Stimulated activated CD8-positive, alpha-beta memory T cell treated with anti-CD3 and anti-CD28 coated beads, Interleukin-4, amount 100 ng/mL, for 1 hour (primary cell): ENCODE measurements at places on chromosomes 3 and 15.

DNA sequence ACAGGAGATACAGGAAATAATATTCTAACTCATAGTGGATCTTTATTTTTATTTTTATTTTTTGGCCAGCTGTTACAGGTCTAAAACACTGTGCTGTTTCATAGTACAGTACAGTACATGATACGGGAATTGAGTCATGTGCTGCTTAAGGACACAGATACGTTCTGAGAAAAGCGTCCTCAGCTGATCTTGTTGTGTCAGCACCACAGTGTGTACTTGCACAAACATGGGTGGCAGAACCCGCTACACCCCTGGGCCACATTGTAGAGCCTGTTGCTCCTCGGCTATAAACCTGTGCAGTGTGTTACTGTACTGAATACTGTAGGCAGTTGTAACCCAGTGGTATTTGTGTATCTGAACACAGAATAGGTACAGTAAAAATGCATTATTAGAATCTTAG is 183.4 kb downstream of the OR4M2 start:
- DNase-seq = no peak

GRCh38 chr3:178146406-178146831 is 389.8 kb upstream of the KCNMB2 start:
- DNase-seq = no peak

- no peak for DNase-seq
Observed at GRCh38 chr3:59088761-59089160, 38.9 kb upstream of the CFAP20DC start.

- DNase-seq = no peak
Observed at GRCh38 chr3:5051772-5052171, 70.3 kb upstream of the ARL8B start.

DNA sequence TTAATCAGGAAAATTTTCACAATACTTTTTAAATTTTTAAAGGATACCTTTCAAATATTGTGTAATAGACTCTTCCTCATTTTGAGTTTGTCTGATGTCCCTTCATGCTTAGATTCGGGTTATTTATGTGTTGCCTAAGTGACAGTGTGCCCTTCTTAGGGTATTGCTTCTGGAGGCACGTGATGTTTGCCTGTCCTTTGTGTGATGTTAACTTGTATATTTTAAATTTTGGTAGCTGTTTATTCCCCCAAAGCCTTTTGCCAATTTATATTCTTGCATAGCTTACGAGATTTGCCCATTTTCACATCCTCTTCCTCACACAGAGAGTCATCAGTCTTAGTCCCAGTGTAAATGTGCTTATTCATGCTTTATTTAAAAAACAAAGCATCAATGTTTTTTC is 433.1 kb downstream of the EPHB1 start:
- no peak for DNase-seq

- DNase-seq = no peak
Observed at GRCh38 chr3:149662240-149662887, 4.5 kb upstream of the WWTR1 start.

DNA sequence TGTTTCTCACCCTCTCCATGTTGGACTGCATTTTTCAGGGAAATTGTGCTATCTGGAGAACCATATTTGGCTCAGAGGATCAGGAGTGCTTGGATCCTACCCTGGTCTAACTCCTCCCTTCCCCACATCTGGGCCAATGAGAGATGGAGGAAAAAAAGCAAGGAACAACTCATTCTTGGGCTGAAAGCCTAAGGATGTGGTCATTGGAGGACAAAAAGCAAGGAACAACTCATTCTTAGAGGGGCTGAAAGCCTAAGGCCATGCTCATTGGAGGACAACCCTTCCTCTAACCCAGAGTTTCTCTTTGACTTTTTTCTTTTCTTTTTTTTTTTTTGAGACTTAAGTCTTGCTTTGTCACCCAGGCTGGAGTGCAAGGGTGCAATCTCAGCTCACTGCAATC is 48.6 kb upstream of the CHRNB4 start:
- DNase-seq = no peak

DNA sequence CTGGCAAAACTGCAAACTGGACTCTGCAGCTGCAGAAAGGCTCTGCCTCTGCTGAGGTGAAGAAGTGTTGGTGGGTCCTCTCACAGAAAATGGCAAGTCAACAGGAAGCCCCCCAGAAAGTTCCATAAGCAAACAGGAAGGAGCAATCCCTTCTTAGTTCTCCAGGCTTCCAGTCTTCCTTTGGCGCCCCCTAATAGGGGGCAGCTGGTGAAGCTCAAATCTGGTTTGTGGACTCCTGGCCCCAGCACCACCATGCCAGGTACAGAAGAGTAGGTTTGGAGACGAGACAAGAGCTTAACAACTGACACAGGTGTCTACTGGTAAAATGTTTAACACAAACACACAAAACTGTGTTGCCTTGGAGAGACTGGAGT is 35.5 kb downstream of the LEO1 start:
- no peak for DNase-seq

- DNase-seq = no peak
Observed at GRCh38 chr3:94811836-94812235, 749.0 kb downstream of the NSUN3 start.

GRCh38 chr3:37526511-37526910 is 335.2 kb upstream of the CTDSPL start:
- no peak for DNase-seq

DNA sequence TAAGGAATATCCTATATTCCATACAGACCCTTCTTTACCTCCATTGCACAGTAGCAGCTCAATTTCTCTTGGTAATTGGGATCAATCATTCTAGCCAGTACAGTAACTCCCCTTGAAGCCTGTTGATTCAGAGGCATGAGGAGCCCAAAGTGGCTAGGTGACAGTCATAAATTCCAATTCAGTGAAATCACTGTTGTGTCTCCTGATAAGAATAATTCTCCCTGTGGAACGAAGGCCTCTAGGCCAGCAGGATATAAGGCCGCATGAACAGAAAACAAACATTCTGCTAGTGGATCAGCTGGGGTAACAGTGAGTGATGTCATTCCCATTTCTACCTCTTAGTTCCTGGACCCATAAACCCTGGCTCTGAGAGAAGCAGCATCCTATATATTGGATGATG is 696.3 kb downstream of the NR2F2 start:
- DNase-seq = no peak

GRCh38 chr15:78638658-78639314 is 2.2 kb downstream of the CHRNB4 start:
- DNase-seq = no peak

DNA sequence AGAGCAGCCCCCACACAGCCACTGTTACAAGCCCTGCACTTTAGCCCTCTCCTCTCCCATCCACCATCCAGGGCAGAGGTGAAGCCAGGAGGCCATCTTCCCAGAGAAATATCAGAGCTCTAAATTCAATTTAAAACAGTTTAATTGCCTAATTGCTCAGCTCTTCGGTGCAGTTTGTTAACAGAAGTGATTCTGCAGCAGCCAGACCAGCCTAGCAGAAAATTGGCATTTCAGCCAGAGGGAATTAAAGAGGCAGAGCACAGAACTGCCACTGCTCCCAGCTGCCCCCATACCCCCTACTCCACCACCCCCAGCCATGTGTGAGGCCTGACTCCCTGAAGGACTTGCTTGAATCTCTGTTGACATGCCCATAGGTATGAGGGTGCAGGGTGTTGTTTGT is 38.5 kb downstream of the TPRA1 start:
- no peak for DNase-seq

DNA sequence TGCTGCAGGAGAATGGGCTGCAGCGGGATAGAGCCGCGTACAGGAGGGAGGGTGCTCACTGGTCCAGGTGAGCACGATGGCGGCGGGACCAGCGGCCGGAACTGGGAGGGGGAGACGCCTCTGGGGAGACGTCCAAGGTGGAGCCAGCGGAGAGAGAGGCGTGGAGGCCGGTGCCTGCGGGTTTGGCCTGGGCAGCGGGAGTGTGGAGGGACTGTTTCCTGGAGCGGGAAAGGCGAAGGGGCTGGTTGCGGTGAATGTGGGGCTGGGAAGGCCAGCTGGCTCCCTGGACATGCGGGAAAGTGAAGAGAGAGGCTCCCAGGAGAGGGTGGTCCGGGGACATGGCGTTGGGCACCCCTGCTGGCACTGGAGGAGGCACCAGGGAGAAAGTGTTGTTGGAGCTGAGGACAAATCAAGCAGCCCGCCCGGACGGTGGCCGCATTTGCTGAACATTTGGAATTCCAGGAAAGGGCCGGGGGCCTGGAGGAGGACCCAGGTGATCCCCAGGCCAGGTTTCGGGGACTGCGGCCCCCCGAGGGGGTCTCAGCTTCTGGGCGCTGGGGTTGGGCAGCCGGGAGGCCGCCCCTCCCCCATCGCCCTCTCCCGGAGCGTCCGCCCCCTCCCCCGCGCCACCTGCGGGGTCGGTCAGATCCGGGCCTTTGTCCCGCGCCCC is 34.3 kb downstream of the DNAJB8 start:
- DNase-seq = no peak

DNA sequence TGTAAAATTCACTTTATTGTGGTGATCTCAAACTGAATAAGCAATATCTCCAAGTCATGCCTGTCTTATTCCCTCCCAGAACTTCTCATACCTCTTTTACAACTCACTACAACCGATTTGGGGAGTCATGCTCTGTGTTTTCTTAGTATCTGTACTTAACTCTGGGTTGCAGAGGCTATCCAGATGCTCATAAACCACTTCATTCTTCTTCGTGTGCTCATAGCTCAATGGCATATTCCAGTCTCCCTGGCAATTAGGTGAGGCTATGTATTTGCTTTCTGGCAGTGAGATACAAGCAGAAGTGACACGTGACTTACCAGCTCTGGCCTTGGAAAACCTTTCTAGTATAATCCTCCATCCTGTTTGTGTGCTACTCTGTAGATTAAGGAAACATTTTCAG is 360.9 kb downstream of the ZNF385D start:
- DNase-seq = no peak

DNA sequence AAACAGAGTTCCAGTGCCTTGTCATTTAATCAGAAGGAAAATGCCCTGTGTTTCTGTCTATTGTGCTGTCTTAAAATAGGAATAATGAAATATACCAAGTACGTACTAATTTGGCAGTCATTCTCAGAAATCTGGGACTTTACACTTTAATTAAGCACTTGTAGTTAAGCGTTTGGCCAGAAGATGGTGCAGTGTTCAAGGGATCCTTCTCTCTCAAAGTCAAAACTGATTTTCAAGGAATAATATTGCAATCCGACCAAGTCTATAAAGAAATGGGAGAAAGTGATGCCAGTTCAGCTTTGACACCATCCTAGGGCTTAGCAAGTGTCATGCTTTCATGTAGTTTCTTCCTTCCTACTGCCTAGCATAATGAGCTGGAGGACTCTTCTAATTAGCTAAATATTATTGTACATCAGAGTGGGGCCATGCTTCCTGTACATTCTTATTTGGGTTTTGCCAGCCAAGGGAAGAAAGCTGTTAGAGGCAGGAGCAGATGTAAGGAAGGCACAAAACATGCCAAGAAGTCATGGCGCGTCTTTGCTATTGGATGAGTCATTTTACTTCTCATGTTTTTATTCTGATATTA is 64.8 kb downstream of the SAMMSON start:
- DNase-seq = no peak

GRCh38 chr3:112486811-112487505 is 12.3 kb downstream of the BTLA start:
- no peak for DNase-seq

DNA sequence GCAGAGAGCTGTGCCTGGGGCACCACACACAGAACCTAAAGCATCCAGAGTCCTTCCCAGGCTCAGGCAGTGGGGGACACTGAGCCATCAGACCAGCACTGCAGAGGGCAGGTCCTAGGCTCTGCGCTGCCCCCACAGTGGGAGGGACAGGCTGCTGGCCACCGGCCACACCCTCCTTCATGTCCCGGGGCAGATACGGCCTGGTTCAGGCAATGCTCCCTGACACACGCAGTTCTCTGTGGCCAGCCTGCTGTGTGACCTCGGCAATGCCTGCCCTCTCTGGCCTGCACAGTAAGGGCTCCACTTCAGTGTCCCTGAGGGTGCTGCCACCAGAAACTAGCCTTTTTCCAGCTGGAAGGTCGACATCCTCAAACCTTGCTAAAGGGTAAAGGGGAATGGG is 12.4 kb downstream of the LINGO1 start:
- DNase-seq = no peak

DNA sequence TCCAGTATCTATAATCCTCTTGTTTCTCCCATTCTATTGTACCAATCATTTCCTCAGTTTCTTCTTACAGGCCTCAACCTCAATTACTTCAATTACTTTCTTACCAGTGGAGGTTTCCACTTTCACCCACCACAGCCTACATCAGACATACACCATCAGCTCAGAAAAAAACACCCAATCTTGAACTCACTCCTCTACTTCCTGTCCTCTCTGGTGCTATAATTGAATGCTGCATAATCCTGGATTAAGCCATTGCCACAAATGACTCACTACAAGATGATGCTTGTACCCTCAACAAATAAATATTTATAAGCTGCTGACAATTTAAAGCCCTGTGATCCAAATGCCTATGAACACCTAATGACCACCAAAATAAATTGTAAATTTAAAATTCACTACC is 18.5 kb downstream of the RYK start:
- DNase-seq = no peak

- DNase-seq = no peak
Observed at GRCh38 chr15:62071711-62072308, 5.0 kb downstream of the C2CD4A start.

DNA sequence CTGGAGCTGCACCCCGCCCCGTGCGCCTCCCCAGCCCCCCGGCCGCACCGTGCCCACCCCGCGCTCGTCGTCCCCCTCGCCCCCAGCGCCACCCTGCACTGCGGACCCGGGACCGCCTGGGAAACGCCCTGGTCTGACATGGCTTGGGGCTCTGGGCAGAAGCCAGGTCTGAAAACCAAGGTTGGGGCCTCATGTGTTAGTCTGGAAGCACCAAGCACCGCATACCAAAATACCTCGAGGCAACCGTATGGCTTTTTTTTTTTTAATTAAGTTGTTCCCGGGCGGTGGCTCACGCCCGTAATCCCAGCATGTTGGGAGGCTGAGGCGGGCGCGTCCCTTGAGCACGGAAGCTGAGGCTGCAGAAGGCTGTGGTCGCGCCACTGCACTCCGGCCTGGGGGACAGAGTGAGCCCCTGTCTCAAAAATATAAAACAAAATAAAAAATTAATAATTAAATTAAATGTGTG is 91.5 kb upstream of the CHD2 start:
- no peak for DNase-seq

DNA sequence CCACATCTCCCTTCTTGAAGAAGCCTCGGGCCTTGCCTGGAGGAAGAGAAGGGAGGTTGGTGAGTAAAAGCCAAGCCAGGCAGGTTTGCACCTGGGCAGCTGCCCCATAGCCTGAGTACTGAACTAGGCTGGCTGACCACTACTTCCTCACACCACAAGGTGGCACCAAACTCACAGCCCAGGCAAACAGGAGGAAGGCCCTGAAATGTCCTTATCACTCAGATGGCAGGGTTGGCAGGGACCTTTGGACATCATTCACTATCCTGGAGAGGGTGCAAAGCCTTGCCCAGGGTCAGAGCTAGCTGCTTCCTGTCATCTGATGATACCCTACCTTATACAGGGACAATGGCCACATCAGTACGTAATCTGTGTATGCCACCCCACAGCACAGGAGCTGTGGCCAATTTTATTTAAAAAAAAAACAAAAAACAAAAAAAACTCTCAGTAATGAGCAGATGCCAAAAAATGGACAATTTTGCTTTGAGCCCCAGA is 2.2 kb upstream of the GRAMD2A start:
- DNase-seq = peak; percentile 50

- DNase-seq = no peak
Observed at GRCh38 chr3:193174140-193174539, 66.9 kb upstream of the PLAAT1 start.
